ENCODE measurements at places on chromosomes 3 and 15.

- H3K27me3 ChIP-seq: no peaks in the 10 kb centered on the region
- H3K27ac ChIP-seq: no peak overlapping the region
- H3K36me3 ChIP-seq: no peaks in the 10 kb centered on the region
- H3K4me3 ChIP-seq: no peak overlapping the region
- no peaks in the 10 kb centered on the region for H3K4me1 ChIP-seq
Observed at GRCh38 chr3:12751571-12751970, 7.5 kb downstream of the TMEM40 start.

DNA sequence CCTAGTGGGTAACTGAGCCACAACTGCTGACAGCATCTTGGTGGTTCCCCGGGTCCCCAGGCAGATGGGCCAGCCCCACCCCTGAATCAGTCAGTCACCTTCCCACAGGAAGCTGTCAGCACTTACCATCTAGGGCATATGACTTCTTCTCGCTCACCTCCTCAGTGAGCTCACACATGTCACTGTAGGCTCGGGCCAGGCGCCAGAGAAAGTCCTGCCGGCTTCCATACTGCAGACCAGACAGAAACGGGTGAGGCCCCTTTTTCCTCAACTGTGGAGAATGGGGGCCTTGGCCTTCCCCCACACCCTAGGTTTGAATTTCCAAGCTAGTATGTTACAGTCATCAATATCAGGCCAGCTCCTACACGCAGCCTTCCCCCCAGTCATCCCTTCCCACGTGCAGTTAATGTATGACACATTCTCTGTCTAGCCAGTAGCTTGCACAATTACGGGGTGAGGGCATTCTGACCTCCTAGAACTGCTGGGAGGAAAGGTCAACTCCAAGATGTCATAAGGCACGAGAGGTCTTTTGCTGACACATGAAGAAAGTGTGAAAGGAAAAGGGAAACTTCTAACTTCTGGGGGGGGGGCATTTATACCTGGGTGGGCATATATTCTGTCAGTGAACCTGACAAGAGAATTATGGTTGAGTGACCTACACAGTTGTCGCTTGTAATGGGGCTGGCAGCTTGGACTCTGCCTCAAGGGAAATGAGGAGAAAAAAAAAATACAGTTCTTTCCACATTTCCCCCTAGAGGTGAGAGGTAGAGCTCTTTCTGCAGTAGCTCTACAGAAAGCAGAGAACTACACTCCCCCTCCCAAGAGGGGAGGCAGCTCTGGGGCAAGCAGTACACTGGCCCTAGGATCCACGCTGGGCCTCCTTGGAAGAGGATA, 10.9 kb downstream of the RMDN3 start:
- no peak for DNase-seq
- peaks cover 20% of the 10 kb centered on the region for H3K36me3 ChIP-seq
- H3K4me3 ChIP-seq: no peak overlapping the region
- no peaks in the 10 kb centered on the region for H3K4me1 ChIP-seq

GRCh38 chr3:26091626-26092025, 301.7 kb downstream of the OXSM start:
- no peak overlapping the region for H3K27ac ChIP-seq
- H3K27me3 ChIP-seq: no peaks in the 10 kb centered on the region
- peak; percentile 69 for DNase-seq

GRCh38 chr3:37930495-37930894, 60.1 kb upstream of the VILL start:
- H3K27me3 ChIP-seq: no peaks in the 10 kb centered on the region
- no peak overlapping the region for H3K4me3 ChIP-seq
- no peak overlapping the region for H3K27ac ChIP-seq
- H3K4me1 ChIP-seq: peaks cover 15% of the 10 kb centered on the region

GRCh38 chr3:139639662-139640061, 38.1 kb downstream of the NMNAT3 start:
- H3K27ac ChIP-seq: no peak overlapping the region
- no peaks in the 10 kb centered on the region for H3K27me3 ChIP-seq
- H3K4me1 ChIP-seq: no peaks in the 10 kb centered on the region
- H3K36me3 ChIP-seq: no peaks in the 10 kb centered on the region

- no peaks in the 10 kb centered on the region for H3K36me3 ChIP-seq
- H3K4me1 ChIP-seq: peaks cover 12% of the 10 kb centered on the region
Observed at GRCh38 chr15:38066612-38067011, 132.2 kb downstream of the TMCO5A start.

DNA sequence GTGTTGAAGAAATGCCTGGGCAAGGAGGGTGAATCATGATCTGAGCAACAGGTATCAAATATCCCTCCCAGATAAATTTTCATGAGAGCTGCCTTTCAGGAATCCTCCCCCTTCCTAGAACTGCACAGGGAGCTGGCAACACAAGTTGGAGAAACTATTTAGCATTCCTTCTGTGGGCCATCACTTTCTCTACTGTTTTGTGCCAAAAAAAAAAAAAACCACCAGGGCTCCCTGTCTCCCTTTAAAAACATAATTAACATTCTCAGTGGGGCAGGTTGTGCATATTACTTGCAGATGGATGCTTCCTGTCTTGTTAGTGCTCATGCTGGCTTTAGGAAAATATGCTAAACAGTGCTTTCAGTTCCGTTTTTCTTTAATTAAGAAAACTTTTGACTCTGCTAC, 234.9 kb upstream of the LMCD1 start:
- H3K27ac ChIP-seq: no peak overlapping the region
- no peaks in the 10 kb centered on the region for H3K4me1 ChIP-seq
- H3K27me3 ChIP-seq: no peaks in the 10 kb centered on the region
- H3K4me3 ChIP-seq: no peak overlapping the region

GRCh38 chr15:78407608-78408354, 30.2 kb upstream of the IREB2 start:
- DNase-seq: no peak
- no peaks in the 10 kb centered on the region for H3K27me3 ChIP-seq
- no peak overlapping the region for H3K4me3 ChIP-seq

DNA sequence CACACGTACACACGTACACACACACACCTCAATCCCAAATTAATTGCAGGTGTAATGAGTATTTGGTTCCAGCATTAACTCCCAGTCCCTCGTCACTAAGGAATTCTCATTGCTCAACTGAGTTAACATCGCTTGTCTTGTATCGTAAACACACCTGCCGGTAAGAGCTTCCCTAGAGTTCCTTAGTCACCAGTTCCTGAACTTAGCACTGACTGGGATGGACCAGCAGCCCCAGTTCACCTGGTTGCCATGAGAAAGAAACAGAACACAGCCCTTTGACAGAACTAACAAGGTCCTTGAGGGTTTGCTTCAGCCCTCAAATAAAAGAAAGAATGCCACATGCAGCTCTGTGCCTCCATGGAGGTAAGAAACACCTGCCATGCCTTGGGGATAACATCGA, 66.3 kb upstream of the SLCO3A1 start:
- no peaks in the 10 kb centered on the region for H3K36me3 ChIP-seq
- H3K4me1 ChIP-seq: no peaks in the 10 kb centered on the region
- DNase-seq: no peak
- H3K27ac ChIP-seq: no peak overlapping the region
- H3K4me3 ChIP-seq: no peak overlapping the region

GRCh38 chr15:96560246-96560895, 229.9 kb downstream of the NR2F2 start:
- no peak overlapping the region for H3K4me3 ChIP-seq
- no peaks in the 10 kb centered on the region for H3K36me3 ChIP-seq
- no peak for DNase-seq
- H3K4me1 ChIP-seq: peaks cover 5% of the 10 kb centered on the region

DNA sequence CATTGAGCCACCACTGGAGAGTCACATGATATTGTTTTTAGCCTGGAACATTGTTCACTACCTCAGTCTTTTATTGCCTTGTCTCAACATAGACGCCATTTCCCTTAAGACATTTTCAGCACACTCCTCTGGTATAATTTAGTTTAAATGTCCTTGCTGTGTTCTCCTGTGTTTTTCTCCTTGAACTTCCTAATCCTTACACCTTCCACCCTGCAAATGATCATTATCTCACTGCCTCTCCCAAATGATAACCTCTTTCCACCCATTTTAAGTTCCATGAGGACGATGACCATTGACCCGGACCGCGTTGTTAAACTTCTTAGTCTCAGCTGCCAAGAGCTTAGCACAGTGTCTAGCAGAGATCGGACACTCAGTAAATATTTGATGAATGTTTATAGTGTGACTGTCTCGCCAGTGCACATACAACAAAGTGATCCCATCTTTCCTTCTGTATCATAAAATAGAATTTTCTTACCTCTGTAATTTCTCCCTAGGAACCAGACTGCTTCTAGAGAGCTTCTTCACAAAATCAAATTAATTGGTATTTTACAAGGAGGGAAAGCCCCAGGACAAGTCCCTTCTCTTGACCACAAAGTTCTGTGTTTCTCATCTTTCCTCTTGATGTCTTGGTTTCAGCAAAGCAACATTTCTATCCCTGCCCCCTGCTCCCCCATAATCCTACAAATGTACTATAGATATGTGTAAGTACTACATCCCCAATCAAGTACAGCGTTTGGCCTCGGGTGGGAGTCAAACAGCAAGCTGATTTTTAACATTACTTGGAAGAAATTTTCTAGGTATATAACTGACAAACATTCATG, 429.6 kb downstream of the LPP start:
- H3K4me1 ChIP-seq: peaks cover 2% of the 10 kb centered on the region
- DNase-seq: no peak
- H3K36me3 ChIP-seq: no peaks in the 10 kb centered on the region
- H3K27me3 ChIP-seq: no peaks in the 10 kb centered on the region

DNA sequence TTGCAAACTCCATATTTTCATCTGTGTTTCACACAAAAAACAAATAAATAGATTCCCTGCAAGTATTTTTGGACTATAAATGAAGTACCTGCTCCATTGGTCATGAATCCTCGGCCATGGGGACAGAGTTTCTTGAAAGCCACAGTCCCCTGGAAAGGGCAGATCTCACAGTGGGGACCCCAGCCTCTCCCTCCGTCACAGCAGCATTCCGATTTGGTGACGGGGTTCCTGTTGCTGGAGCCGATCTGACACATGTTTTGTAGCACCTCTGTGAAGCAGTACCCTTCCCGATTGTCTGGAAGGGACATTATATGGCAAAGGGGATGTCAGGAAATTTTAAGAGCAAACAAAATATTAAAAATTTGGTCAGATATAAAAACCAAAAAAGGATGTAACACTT, 96.2 kb downstream of the DUT start:
- H3K27me3 ChIP-seq: no peaks in the 10 kb centered on the region
- H3K4me1 ChIP-seq: no peaks in the 10 kb centered on the region
- H3K36me3 ChIP-seq: peaks cover 4% of the 10 kb centered on the region
- DNase-seq: no peak

DNA sequence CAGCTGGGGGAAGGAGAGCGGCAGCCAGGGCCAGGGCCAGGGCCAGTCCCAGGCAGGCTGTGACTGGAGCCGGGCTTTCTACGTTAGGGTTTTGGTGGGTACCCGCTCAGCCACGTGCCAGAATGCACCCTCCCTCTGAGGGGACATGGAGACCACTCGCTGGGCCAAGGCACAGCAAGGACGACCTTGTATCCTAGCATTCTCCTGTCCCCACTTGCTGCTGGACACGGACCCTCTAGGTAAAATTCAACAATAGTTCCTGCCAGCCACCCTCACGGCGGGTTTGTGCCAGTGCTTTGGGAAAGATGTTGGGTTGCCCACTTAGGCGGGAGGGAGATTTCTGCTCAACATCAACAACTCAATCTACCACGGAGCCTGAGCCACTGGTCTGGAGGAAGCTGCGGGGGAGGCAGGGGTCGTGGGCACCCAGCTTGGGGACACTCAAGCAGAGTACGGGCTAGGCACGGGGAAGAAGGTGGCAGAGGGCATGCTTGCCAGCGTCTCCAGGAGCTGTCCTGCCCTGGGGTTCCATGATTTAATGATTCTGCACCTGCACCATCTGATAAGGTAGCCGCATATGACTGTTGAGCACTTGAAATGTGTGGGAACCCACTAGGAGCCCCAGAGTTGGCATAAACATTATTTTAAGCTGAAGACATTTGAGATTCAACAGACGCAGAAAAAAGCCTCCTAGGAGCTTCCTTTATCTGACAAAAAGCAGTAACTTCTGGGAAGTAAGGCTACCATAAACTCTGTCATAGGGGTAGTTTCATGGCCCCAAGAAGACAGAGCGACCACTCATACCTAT, 22.5 kb upstream of the C15orf39 start:
- H3K36me3 ChIP-seq: no peaks in the 10 kb centered on the region
- no peak for DNase-seq
- no peak overlapping the region for H3K27ac ChIP-seq
- no peaks in the 10 kb centered on the region for H3K4me1 ChIP-seq
- no peaks in the 10 kb centered on the region for H3K27me3 ChIP-seq

DNA sequence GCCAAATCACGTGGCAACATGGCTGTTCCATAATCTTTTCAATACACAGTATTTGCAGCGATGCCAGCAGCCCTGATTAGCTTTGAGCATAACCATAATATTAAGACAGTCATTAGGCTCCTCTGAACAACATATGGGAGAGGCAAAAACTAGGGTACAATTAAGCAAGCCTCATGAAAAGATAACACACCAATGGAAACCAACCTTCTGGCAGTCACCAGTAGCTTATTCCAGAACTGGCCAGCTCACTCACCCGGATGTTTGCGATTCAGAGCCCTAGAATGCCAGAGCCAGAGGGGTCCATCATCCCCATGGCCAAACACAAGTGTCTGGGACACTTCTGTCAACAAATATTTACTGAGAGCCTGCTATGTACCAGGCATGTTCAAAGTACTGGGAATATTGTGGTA, 48.8 kb upstream of the PLXND1 start:
- no peak for DNase-seq
- H3K27me3 ChIP-seq: no peaks in the 10 kb centered on the region
- no peak overlapping the region for H3K27ac ChIP-seq

- H3K4me1 ChIP-seq: no peaks in the 10 kb centered on the region
- H3K27ac ChIP-seq: no peak overlapping the region
- no peak for DNase-seq
- no peak overlapping the region for H3K4me3 ChIP-seq
- no peaks in the 10 kb centered on the region for H3K36me3 ChIP-seq
Observed at GRCh38 chr3:174536319-174536718, 322.8 kb upstream of the NAALADL2 start.

DNA sequence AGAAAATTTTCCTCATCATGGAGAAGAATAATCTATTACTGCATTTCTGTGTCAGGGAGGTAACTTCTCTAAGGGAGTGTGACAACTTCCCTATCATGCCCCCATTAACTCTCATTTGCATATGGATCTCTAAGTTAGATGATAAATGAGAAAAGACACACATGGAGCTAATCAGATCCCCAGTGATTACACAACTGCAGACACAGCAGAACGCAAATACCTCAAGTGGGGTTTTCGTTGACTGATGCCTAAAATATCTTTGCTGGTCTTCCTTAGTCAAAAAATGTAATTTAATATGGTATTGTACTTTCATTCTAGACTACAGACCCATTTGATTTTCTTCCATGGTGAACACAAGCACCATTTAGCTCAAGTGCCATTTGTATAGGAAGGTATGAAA, 630.5 kb downstream of the TBL1XR1 start:
- no peak overlapping the region for H3K4me3 ChIP-seq
- H3K4me1 ChIP-seq: no peaks in the 10 kb centered on the region
- no peaks in the 10 kb centered on the region for H3K27me3 ChIP-seq
- no peaks in the 10 kb centered on the region for H3K36me3 ChIP-seq
- no peak for DNase-seq

- H3K4me3 ChIP-seq: no peak overlapping the region
- no peak overlapping the region for H3K27ac ChIP-seq
- no peak for DNase-seq
- H3K4me1 ChIP-seq: no peaks in the 10 kb centered on the region
Observed at GRCh38 chr3:138263104-138263503, 66.5 kb downstream of the NME9 start.
